ENCODE measurements at places on chromosomes 11 and 22.

DNA sequence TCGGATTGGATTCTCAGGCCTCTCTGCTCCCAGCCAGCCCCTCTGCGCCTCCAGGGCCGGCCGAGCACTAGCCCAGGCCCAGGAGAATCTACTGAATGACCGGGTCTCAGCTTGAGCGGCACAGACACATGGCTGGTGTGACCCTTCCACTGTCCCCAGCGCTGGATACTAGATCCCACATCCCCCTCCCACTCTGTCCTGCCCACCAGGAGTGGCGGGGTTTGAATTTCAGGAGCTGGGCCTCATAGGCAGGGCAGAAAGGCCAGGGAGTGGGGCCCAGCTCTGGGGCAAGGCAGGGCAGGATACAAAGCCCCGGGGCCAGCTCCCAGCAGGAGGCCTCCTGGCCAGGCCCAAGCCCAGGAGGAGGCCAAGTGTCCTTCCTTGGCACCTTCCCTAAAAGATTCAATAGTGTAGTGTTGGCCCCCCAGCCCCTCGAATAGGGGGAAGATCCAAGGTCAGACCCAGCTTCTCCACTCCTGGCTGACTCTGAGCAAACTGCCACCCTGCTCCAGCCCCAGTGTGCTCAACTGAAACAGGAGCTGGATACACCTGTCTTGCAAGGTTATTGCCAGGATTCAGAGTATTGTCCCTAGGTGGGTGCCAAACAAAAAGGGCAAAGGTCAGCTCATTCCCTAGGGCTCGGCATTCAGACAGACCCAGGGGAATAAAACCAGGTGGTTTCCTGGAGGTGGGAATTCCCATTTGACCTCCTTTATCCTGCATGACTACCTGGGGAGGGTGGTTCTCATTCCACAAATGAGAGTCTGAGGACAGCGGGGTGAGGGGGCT lies 22.5 kb upstream of the TCF20 start:
- no peaks in the 10 kb centered on the region for H3K4me1 ChIP-seq
- DNase-seq, result no peak
- H3K36me3 ChIP-seq, result no peaks in the 10 kb centered on the region
- H3K4me3 ChIP-seq, result no peak overlapping the region
- no peaks in the 10 kb centered on the region for H3K27me3 ChIP-seq

DNA sequence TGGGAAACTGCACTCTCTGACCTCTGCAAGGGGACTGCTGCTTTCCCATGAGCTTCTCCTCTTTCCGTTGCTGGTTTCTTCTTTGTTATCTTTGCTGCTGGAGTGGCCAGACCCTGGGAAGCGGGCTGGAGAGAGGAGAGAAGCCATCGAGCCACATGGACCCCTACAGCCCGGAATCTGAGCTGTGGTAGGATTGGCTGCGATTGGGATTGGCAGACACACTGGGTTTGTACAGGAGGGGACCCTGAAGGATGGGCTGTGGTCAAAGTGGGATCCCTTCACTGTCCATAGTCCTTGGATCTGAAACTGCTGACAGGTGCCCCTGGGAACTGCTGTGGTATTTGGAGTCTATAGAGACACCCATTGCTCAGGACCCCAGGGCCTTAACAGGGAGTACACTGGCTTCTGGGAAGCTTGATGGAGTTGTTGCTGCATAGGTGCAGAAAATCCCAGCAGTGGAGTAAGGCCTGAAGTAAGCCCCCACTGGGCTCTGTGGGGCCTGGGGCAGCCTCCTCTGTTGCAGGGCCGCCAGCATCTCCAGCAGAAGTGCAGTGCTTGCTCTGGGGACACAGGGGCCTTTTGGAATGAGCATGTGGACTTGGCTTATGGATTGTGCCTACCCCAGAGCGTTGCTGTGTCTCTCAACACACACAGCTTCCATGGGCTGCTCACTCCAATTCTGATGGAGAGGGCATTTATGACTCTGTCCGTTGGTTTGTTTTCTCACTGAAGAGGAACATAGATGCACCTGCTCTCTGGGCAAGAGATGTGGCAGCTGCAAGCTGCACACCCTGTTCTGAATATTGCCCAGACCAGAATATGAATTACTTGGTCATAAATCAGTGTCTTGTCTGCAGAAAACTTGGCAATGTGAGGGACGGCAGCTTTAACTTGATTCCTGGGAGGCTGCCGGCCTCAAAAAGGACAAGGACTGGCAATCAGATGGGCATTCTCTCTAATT lies 32.0 kb downstream of the BCR start:
- no peaks in the 10 kb centered on the region for H3K27me3 ChIP-seq
- H3K4me3 ChIP-seq, result no peak overlapping the region
- H3K4me1 ChIP-seq, result no peaks in the 10 kb centered on the region
- H3K36me3 ChIP-seq, result no peaks in the 10 kb centered on the region
- DNase-seq, result no peak
- no peak overlapping the region for H3K27ac ChIP-seq

GRCh38 chr11:14413307-14414069 lies 54.5 kb upstream of the RRAS2 start:
- no peak overlapping the region for H3K4me3 ChIP-seq
- no peaks in the 10 kb centered on the region for H3K36me3 ChIP-seq
- no peak for DNase-seq
- no peak overlapping the region for H3K27ac ChIP-seq

- peaks cover 23% of the 10 kb centered on the region for H3K4me1 ChIP-seq
- no peaks in the 10 kb centered on the region for H3K27me3 ChIP-seq
- no peaks in the 10 kb centered on the region for H3K36me3 ChIP-seq
- H3K27ac ChIP-seq, result no peak overlapping the region
Observed at GRCh38 chr22:38151126-38151500, 30.5 kb downstream of the PLA2G6 start.

DNA sequence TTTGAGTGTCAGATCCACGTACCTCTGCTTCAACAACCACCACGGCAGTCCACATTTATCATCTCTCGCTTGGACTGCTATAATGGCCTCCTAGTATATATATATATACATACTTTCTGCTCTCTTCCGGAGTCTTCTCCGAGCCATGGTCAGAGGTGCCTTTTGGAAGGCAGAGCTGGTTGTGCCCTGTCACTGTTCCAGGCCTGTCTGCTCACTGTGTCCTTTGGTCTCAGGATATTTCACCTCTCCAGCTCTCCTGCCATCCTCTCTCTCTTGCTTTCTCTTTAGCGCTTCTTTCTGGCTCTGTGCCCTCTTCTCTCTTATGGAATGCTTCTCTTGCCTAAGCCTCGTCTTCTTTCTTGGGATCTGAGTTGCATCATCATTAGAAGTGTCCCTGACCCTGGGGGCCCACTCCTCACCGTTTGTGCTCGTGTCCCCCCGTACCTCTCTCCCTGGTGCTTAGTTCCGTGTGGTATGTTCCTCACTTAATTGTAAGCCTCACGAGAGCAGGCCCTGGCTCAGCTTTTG lies 86.1 kb upstream of the RASSF10 start:
- H3K4me3 ChIP-seq, result no peak overlapping the region
- no peak overlapping the region for H3K27ac ChIP-seq
- no peaks in the 10 kb centered on the region for H3K36me3 ChIP-seq
- no peaks in the 10 kb centered on the region for H3K4me1 ChIP-seq
- DNase-seq, result no peak

All from HCT116 (cell line).